ENCODE measurements at places on chromosomes 4 and X.

DNA sequence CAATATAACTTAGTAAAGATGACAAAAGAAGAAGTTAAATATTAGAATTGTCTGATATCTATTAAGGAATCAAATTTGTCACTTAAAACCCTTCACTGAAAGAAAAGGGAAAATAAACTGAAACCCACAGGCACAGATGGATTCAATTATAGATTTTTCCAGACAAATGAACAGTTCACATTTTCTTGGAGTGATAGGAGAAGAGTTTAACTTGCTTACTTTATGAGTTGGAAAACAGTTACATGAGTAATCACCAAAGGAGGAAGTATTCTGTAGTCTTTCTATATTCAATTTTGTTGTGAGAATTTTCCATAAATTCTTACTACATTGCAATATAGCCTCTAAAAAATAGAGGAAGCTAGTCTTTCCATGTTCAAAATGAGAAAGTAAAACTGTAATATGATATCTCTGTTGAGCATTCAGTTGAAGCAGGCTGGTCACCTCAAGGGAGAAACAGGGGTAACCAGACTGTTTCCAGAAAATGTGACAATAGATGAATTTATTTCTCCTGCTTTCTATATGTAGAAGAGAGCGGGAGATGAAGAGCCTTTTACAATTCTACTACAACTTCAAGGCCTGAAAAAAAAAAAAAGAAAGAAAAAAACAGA lies 330.3 kb upstream of the EPHA5 start:
- no peak for DNase-seq

GRCh38 chr4:168618577-168619265 lies 121.9 kb downstream of the PALLD start:
- DNase-seq = no peak

- no peak for DNase-seq
These were observed 40.3 kb downstream of the OSTC start for GRCh38 chr4:108690738-108691137.

- no peak for DNase-seq
These were observed 18.9 kb downstream of the TSPAN5 start for GRCh38 chr4:98639523-98639922.

GRCh38 chrX:116413273-116413672 lies 23.1 kb upstream of the SLC6A14 start:
- no peak for DNase-seq

DNA sequence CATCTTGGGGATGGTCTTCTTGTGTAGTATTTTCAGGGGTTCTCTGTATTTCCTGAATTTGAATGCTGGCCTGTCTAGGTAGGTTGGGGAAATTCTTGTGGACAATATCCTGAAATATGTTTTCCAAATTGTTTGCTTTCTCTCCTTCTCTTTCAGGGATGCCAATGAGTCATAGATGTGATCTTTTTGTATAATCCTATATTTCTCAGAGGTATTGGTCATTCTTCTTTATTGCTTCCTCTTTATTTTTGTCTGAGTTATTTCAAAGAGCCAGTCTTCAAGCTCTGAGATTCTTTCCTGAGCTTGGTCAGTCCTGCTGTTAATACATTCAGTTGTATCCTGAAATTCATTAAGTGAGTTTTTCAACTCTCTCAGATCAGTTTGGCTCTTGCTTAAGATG lies 73.1 kb downstream of the MAMLD1 start:
- no peak for DNase-seq
